Activated CD8-positive, alpha-beta memory T cell treated with anti-CD3 and anti-CD28 coated beads, Interleukin-2, amount 50 U/mL, for 48 hours (primary cell): ENCODE measurements at places on chromosomes 1 and 21.
A peak's percentile ranks its signal among the peaks of the same experiment; 100 is the strongest.

- DNase-seq, result no peak
These were observed 19.8 kb downstream of the SLC25A33 start for GRCh38 chr1:9558946-9559545.

GRCh38 chr21:44887126-44887806 lies 13.8 kb upstream of the PTTG1IP start:
- no peak for DNase-seq

DNA sequence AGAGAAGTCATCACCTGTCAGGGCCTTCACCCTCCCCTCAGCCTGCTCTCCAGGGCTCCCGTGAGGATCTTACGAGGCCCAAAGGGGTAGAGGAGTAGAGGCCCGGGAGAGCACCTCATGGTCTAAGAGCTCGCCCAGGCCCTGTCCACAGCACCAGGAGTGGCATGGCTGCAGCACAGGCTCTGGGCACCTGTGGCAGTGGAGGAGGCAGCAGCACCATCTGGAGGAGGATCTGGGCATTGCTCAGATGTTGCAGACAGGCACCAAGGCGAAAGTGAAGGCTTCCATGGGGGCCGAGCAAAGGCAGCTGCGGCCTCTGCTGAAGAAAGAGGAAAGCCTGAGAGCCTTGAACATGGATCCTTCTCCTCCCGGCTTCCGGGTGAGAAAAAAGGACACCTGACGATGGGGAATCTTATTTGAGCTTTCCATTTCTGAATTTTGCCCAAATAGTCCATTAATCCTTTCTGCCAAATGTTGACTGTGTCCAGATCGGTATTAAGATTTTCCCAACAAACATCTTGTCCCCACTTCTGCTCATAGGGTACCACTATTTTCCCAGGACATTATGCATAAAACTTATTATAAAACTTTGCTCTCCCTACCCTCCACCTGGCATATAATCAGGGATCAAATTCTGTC lies 604.7 kb downstream of the PTPRC start:
- DNase-seq, result peak; percentile 82

DNA sequence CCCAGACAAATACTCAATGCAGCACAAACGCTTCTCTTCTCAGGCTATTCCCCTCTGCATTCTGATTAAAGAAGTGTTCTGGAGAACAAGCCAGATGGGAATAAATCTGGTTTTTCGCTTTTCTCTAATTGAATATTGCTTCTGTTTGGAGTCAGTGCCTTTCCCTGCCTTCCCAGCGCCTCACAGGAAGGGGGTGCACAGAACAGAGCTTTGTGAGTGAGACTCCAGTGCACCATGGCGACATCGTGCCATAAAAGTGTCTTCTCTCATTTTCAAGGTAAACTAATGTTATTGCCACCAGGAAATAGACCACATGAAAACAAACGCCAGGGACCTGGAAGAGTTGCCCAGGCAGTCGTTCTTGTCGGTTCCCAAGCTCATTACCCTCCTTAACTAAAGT lies 43.6 kb upstream of the SLC45A1 start:
- no peak for DNase-seq

DNA sequence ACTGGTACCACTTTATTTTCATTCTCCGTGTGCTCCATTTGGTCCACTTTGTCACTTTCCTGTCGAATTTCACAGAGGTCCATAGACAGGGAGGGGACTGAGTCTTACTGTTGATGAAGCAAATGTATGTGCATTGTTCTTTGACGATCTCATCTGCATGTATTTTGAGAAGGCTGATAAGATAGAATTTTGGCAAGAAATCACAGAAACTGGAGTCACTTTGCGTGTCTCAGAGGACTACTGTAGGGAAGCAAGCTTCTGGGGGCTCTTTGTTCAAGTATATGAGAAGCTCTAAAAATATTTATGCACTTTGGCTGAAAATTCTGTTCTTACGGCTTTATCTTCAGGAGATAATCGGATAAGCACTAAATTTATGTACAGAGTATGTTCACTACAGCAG lies 78.1 kb downstream of the PCBP3 start:
- DNase-seq, result no peak

GRCh38 chr1:57461405-57461804 lies 37.5 kb upstream of the DAB1 start:
- no peak for DNase-seq

GRCh38 chr1:156360534-156360933 lies 8.5 kb upstream of the RHBG start:
- DNase-seq, result no peak

DNA sequence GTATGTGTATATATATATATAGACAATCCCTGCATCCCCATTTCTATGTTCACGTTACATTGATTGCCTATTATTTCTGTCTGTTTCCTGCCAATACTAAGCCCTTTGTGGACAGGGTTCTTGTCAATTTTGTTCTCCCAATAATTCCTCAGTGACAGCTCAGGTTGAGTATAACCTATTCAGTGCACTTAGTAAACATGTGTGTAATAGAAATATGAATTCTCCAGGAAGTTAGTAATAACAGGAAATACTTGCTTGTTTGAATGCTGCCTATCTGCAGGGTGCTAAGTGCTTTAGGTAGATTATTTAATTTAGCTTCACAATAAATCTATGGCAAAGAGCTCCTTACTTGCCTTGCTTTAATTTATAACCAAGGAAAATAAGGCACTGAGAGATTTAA lies 52.8 kb upstream of the PTGFR start:
- no peak for DNase-seq
